NCI-H82 (cell line): ENCODE measurements at places on chromosomes 13 and 19.

GRCh38 chr19:6772028-6772865 is at the start of gene VAV1:
TSS of gene VAV1 (plus strand) at chr19:6772708. CDS start at chr19:6772808, 100 bp downstream.
- DNase-seq = no peak

DNA sequence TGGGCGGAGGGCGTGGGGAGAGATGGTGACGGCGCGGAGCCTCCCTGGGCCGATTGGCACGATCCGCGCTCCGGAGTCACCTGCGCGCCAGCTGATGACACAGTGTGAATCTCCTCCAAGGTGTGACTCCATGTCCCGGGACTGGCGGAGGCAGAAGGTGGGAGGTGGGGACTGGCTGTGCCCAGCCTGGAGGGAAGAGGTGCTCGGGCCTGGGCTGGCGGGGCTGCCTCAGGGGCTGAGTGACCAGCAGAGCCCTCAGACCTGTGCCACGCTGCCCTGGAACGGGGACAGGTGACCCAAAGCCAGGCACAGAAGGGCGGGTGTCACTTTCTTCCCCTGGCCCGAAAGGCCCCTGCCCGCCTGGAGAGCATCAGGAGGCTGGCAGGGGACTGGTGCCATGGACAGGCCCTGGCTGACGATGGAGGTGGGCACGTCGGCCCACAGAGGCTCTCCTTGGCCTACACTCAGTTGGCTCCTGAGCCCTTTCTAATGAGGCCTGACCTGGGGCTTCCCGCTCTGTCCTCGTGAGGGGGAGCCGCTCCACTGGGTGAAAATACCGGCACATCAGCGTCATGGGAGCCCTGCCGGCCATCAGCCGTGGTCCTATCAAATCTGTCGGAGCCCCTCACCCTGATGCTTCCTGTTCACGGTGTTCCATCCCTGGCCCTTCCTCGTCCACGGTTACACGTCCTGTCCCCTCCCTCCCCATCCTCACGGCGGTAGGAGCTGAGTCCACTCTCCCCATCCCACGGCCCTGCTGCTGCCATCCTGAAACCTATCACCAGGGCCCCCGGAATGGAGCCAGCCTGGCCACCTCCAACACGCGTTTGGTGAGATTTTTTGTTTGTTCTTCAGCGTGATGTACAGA is 75.6 kb downstream of the SPACA7 start:
- no peak for DNase-seq

DNA sequence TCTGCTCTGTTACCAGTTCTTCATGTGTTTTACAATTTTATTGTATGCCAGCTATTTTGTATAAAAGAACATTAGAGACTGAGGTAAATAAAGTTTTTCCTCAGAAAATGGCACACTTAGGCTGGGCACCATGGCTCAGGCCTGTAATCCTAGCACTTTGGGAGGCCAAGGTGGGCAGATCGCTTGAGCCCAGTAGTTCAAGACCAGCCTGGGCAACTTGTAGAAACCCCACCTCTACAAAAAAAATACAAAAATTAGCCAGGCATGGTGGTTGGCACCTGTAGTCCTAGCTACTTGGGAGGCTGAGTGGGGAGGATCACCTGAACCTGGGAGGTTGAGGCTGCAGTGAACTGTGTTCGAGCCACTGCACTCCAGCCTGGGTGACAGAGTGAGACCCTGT is 32.0 kb downstream of the CCDC8 start:
- no peak for DNase-seq

DNA sequence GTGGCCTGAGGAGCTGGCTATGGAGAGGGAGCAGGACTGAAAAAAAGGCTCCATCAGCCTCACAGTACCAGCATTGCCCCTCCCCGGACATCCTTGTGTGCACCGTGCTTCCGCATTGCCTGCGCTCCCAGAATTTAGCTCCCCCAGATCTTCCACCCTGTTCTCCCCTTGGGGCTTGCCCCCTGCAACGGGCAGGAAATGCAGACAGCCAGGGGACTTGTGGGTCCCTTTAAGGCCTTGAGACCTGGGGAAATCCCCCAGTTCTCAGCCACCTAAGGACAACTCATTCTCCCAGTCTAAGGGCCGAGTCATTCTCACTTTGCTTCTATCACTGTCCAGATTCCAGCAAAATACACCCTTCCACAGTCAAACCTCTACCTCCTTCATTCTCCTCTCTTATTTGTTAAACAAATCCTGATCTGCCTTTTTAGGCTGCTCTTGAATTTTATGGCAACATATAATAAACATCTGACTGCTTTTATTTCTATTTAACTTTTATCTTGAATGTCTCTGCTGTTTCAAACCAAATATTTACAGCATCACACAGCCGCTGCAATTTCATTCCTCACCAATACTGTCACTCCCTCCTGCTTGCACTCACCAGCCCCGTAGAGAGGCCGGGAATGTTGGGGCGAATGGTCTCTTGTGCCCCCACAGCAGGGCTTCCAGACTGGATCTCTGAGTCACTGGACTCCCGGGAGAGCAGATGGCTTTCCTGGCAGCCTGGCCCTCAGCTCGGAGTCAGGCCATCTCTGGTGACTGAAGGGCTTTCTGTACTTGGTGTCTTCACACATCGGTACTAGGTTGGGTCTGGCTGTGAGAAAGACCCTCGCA is 221.9 kb downstream of the TSHZ3 start:
- DNase-seq = no peak

DNA sequence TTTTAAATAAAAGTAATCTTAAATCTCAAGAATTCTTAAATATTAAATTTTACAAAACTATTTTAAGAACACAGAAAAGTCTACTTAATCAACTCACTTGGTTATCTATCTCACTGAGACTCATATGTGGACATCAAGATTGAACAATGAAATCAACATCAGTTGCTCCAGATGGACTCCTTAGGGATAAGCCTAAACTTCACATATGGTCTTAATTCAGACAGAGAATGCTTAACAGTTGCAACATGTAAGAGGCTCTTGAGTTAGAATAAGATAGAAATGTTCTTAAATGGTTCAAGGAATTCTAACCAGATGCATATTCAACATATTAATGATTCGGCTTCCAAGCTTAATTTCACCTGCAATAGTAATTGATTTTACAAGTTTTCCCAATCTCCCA is 1730.9 kb downstream of the PCDH9 start:
- peak; percentile 81 for DNase-seq

DNA sequence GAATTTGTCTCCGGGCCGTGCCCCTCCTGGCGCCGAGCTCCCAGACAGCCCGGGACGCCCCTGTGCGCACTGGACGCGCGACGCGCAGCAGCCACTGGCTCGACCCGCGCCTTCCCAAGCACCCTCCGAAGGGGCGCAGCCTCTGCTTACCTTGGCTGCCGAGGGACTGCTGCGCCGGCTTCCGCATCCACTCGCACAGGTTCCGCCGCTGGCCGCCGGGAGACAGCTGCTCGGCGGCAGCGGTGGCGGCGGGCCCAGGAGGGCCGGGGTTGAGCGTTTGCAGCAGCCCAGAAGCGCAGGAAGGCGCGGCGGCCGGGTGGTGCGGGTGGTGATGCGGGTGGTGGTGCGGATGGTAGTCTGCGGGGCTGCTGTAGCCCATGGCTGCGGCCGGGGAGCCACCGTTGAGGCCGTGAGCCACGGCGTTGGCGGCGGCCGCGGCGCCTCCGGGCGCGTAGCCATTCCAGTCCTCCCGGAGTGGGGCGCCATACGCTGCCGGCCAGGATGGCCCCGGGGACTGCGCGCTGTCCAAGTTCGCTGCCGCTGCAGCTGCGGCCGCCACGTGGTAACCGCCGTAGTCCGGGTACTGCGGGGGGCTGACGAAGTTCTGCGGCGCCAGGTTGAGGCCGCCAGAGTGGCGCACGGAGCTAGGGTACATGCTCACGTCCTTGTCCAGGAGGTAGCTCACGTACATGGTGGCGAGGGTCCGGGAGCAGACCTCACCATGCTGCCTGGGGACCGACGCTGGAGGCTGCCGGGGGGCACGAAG is 616 bp downstream of the CDX2 start:
- DNase-seq = no peak

- DNase-seq = no peak
Observed at GRCh38 chr13:109836629-109837607, 50.5 kb upstream of the IRS2 start.

- DNase-seq = no peak
Observed at GRCh38 chr13:67390462-67391086, 160.4 kb upstream of the PCDH9 start.
